ENCODE measurements at places on chromosomes 6 and 20. TPM values are rescaled to one million over a fixed set of nuclear protein-coding genes. Genes with fewer than 3 reads are reported as not detected.

GPX6 gene
- polyA plus RNA-seq = not detected

DNA sequence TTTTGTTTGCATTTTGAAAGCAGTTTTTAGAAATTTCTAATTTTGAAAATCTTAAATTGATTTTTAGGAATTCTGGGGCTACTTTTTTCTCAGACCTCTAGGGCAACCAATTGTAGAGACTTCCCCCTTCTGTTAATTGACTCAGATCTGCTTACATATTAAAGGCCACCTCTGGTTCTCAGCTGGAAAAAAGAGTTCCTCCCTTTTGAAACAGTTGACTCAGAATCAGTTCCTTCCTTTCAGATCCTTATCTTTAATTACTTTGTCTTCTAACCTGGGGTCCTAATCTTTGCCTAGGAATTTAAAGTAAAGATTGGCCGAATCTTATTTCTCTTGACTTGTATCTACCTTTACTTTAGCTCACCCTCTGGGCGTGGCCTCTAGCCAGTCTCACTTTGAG lies 146.8 kb downstream of the LAMA2 start:
- no peaks in the 10 kb centered on the region for H3K4me1 ChIP-seq
- no peaks in the 10 kb centered on the region for H3K27me3 ChIP-seq
- no peak overlapping the region for H3K4me3 ChIP-seq
- no peak for DNase-seq

GRCh38 chr20:2729251-2729713 lies 36.7 kb downstream of the EBF4 start:
- no peaks in the 10 kb centered on the region for H3K4me1 ChIP-seq
- DNase-seq = no peak
- H3K27me3 ChIP-seq = no peaks in the 10 kb centered on the region
- H3K27ac ChIP-seq = no peak overlapping the region
- no peak overlapping the region for H3K4me3 ChIP-seq

GRCh38 chr6:88493717-88494116 lies 327.6 kb upstream of the CNR1 start:
- no peaks in the 10 kb centered on the region for H3K4me1 ChIP-seq
- no peaks in the 10 kb centered on the region for H3K27me3 ChIP-seq
- no peaks in the 10 kb centered on the region for H3K36me3 ChIP-seq

SERPINB6 gene
- 193 TPM for polyA plus RNA-seq

ULBP2 gene
- 0.19 TPM for polyA plus RNA-seq

GRCh38 chr20:50516935-50517816 lies 7.0 kb downstream of the PTPN1 start:
- H3K27ac ChIP-seq = no peak overlapping the region
- DNase-seq = no peak

GRCh38 chr20:10994991-10995700 lies 321.3 kb upstream of the JAG1 start:
- H3K36me3 ChIP-seq = no peaks in the 10 kb centered on the region
- no peak for DNase-seq
- H3K27ac ChIP-seq = no peak overlapping the region
- H3K4me1 ChIP-seq = no peaks in the 10 kb centered on the region

DNA sequence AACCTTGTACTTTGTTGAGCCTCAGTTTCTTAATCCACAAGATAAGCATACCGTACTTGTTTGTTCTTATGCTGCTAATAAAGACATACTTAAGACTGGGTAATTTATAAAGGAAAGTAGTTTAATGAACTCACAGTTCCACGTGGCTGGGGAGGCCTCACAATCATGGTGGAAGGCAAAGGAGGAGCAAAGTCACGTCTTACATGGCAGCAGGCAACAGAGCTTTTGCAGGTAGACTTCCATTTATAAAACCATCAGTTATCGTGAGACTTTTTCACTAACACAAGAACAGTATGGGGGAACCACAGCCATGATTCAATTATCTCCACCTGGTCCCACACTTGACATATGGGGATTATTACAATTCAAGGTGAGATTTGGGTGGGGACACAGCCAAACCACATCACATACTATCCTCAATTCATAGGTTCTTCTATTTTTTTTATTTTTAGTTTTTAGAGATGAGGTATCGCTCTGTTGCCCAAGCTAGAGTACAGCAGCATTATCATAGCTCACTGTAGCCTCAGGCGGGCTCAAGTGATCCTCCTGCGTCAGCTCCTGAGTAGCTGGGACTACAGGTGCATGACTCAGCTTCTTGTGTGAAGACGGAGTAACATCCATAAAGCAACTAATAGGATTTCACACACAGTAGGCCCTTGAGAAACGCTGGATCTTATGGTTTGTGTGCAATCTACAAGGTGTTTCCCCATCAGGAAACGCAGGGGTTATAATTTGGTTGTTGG lies 76.7 kb upstream of the IYD start:
- H3K4me3 ChIP-seq = no peak overlapping the region
- H3K36me3 ChIP-seq = no peaks in the 10 kb centered on the region
- H3K27ac ChIP-seq = no peak overlapping the region

GRCh38 chr20:21705575-21706260 lies at the start of gene PAX1:
TSS of gene PAX1 (plus strand) at chr20:21705664. CDS start at chr20:21705713, 49 bp downstream.
- no peak within 1 kb of the TSS for H3K27ac ChIP-seq
- no peaks in the 10 kb centered on the region for H3K4me1 ChIP-seq
- no peak for DNase-seq
- peaks cover 6% of the 10 kb centered on the region for H3K27me3 ChIP-seq

DNA sequence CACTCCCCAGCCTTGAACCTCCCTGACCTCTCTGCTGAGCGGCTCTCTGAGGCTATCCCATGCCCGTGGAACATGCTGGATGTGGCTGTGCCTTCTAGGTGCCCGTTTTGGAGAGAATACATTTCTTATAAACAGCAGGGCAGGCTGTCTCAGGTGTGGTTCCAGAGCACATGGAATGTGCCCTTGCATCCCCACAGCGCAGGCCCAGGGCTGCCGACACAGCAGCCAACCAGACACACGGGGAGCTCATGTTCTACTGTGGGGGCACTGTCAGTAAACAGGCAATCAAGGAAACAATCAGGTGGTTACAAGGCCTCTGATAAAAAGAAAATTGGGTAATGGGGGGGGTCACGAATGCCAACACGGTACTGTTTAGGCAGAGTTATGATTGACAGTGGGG lies 30.8 kb downstream of the FOXC1 start:
- no peak overlapping the region for H3K27ac ChIP-seq
- no peak for DNase-seq
- H3K4me3 ChIP-seq = no peak overlapping the region
- peaks cover 11% of the 10 kb centered on the region for H3K4me1 ChIP-seq
- no peaks in the 10 kb centered on the region for H3K36me3 ChIP-seq
- no peaks in the 10 kb centered on the region for H3K27me3 ChIP-seq

GRCh38 chr20:57392512-57393271 lies 1.5 kb downstream of the RBM38 start:
- H3K4me3 ChIP-seq = peak overlapping the region; percentile 78
- H3K36me3 ChIP-seq = no peaks in the 10 kb centered on the region
- H3K27me3 ChIP-seq = no peaks in the 10 kb centered on the region
- peak; percentile 80 for DNase-seq
- peaks cover 7% of the 10 kb centered on the region for H3K4me1 ChIP-seq
- no peak overlapping the region for H3K27ac ChIP-seq

BPIFB2 gene
- polyA plus RNA-seq = not detected

UBD gene
- 32.2 TPM for polyA plus RNA-seq

- H3K4me3 ChIP-seq = no peak overlapping the region
- no peaks in the 10 kb centered on the region for H3K36me3 ChIP-seq
- DNase-seq = no peak
- no peaks in the 10 kb centered on the region for H3K27me3 ChIP-seq
- no peaks in the 10 kb centered on the region for H3K4me1 ChIP-seq
Observed at GRCh38 chr6:444653-445275, 53.2 kb downstream of the IRF4 start.

FAXC gene
- 6.3 TPM for polyA plus RNA-seq

TOX2 gene
- polyA plus RNA-seq = 2.3 TPM

GRCh38 chr6:7142918-7143475 lies 35.2 kb downstream of the RREB1 start:
- no peaks in the 10 kb centered on the region for H3K27me3 ChIP-seq
- DNase-seq = no peak
- H3K4me3 ChIP-seq = no peak overlapping the region
- peaks cover 75% of the 10 kb centered on the region for H3K4me1 ChIP-seq
- H3K36me3 ChIP-seq = no peaks in the 10 kb centered on the region
- peak overlapping the region; percentile 92 for H3K27ac ChIP-seq

PGC gene
- 33.6 TPM for polyA plus RNA-seq

XKR7 gene
- 1.2 TPM for polyA plus RNA-seq

- H3K36me3 ChIP-seq = no peaks in the 10 kb centered on the region
- H3K27ac ChIP-seq = no peak overlapping the region
- DNase-seq = no peak
- no peaks in the 10 kb centered on the region for H3K27me3 ChIP-seq
- H3K4me1 ChIP-seq = peaks cover 6% of the 10 kb centered on the region
Observed at GRCh38 chr6:2109796-2110195, 135.6 kb downstream of the GMDS start.

DNA sequence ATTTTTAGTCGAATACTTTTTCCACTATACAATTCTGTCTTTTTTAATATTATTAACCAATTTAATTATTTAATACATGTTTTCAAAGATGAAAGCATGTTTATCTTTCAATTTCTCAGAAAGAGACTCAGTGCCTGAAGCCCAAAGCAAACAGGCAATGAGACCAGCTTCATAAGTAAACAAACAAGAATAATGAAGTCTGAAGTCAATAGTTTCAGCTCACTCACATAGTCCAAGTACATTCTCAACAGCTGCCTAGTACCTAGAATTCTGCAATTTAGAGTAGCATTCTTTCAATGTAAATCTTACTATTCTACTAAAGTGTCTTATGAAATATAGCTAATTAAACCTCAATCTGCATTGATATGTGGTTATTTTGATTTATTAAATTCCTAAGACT lies 626.5 kb upstream of the NRSN1 start:
- H3K4me3 ChIP-seq = no peak overlapping the region
- no peaks in the 10 kb centered on the region for H3K36me3 ChIP-seq
- no peak overlapping the region for H3K27ac ChIP-seq
- H3K4me1 ChIP-seq = no peaks in the 10 kb centered on the region

SIRPA gene
- polyA plus RNA-seq = 13.1 TPM

DNA sequence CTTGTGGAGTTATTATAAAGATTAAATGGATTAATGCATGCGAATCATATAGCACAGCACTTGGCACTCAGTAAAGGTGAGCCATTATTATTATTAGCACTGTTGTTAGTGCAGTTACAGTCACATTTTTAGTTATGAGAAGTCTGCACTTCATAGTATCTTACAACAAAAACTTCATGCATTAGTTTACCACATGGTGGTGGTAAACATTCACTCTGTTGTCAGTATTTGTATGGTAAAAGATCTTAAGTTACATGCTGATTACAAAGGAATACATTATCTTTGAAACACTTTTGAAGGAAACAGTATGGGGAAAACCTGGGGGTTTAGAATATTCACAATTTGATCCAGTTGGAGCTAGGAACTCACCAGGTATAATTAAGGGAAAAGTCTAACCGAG lies 20.8 kb downstream of the TMEM14A start:
- no peak overlapping the region for H3K27ac ChIP-seq
- no peaks in the 10 kb centered on the region for H3K27me3 ChIP-seq
- no peaks in the 10 kb centered on the region for H3K36me3 ChIP-seq

MAPK13 gene
- 20.2 TPM for polyA plus RNA-seq

- no peaks in the 10 kb centered on the region for H3K4me1 ChIP-seq
- H3K27ac ChIP-seq = no peak overlapping the region
Observed at GRCh38 chr6:153591159-153591558, 447.9 kb upstream of the OPRM1 start.

DNA sequence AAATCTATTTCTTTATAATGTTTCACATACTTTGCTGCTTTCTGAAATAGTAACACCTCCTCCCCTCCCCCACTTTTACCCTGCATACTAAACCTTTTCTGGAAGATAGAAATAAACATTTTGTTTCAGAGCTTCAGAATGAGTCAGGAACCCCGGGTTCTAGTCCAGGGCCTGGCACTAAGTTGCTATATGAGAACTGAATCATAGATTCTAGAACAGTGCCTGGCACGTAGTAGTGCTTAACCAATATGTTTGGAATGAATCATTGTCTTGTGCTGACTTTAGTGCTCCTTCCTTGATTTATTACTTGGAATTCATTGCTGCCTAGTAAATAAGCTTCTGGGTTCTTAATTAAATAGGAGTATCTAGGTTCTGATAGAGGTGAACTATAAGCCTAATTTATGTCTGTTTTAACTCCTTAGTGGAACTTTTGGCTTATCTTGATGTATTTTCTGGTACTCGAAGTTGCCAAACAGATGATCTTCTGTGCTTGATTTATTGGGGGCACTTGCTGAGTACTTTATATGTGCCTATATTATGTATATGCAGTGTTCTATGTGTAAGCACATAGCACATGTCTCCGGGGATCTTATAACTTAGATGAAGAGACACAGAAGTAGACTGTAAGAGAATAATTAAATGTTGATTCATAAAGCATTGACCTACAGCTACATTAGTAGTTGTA lies 18.6 kb downstream of the TAB2 start:
- H3K27me3 ChIP-seq = no peaks in the 10 kb centered on the region
- peaks cover 30% of the 10 kb centered on the region for H3K4me1 ChIP-seq
- DNase-seq = no peak
- H3K27ac ChIP-seq = peak overlapping the region; percentile 19

DNA sequence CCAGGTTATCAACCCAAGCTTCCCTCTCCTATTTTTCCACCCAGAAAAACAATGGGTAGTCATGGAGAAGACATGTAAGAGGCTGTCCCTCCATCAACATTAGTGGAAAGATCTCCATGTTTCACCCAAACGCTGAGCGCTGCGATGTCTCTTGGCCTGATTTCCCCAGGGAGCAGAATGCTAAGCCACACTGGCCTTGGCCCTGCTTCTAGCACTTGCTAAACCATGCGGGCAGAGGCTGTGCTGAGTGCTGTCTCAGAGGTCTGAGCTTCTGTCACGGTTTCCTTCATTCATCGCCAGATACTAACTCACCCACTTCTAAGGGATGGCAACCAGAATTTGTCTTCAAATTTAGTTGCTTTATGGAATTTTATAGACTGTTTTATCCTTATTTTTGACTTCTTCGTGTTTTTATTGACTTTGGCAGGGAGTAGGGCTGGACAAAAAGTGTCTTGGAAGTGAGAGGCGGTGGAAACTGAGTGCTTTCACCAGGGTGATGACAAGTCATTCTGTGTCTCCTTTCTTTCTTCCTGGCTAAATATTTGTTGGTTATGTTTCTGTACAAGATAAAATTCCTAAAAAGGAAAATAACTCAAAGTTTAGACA lies 181.4 kb upstream of the UST start:
- no peak overlapping the region for H3K27ac ChIP-seq
- DNase-seq = no peak
- H3K4me3 ChIP-seq = no peak overlapping the region
- no peaks in the 10 kb centered on the region for H3K36me3 ChIP-seq
- H3K27me3 ChIP-seq = no peaks in the 10 kb centered on the region

GRCh38 chr6:129966125-129966524 lies 52.3 kb upstream of the L3MBTL3 start:
- no peak overlapping the region for H3K4me3 ChIP-seq
- H3K36me3 ChIP-seq = no peaks in the 10 kb centered on the region
- no peaks in the 10 kb centered on the region for H3K27me3 ChIP-seq
- no peak for DNase-seq
- H3K4me1 ChIP-seq = no peaks in the 10 kb centered on the region

DNA sequence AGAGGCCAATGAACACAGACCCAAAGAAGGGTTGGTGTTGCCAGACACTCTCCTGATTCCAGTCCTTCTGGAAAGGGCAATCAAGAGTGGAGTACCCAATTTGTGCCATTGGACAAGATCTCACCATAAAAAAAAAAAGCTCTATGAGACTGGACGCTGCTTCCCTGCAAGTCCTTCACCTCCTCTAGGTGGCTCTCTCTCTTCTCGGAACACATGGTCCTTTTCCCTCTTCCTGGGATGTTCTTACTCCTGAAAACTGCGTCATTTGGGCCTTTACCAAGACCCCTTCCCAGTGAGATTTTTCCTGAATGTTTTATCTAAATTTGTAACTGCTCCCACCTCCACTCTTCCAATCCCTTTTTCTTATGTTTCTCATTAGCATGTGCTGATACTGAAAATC lies 280.8 kb downstream of the FOXA2 start:
- no peaks in the 10 kb centered on the region for H3K36me3 ChIP-seq
- no peaks in the 10 kb centered on the region for H3K27me3 ChIP-seq
- no peaks in the 10 kb centered on the region for H3K4me1 ChIP-seq
- H3K27ac ChIP-seq = no peak overlapping the region
- no peak overlapping the region for H3K4me3 ChIP-seq
